GM20000 (cell line): ENCODE measurements at places on chromosomes 6 and 20.

DNA sequence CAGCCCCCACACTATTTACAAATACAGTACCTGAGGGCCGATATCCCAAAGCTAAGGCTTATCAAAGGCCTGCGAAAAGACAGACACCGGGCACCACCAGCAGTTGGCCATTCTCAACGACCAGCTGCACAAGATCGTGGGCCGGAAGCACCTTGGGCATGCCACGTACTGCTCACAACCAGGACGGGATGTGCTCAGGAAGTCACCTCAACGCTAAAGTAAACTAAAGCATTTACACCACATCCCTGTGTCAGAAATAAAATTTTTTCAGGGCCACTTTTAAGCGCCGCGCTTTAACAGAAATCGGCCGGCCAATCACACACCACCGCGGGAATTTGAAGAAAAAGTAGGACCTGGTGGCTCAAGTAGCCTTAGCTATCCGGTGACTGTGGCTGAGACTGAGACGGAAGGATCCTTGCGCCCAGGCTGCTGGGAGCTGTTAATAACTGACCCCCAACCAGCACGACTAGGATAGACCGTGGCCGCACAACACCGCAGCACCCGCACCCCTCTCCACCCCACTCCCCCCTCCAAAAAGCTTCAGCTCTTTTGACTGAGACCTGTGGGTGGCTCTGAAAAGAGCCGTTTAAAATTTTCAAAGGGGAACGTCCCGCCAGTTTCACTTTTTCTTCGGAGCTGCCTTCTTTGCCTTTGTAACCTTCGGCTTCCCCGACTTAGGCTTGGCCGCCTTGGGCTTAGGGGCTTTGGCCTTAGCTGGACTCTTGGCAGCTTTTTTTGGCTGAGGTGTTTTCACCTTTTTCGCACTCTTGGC, 131.2 kb upstream of the BTN3A2 start:
- peak; percentile 63 for DNase-seq

GRCh38 chr6:25960734-25961133, 1.9 kb upstream of the TRIM38 start:
- DNase-seq: no peak

- peak; percentile 59 for DNase-seq
Observed at GRCh38 chr6:138410972-138411880, 7.2 kb downstream of the HEBP2 start.

GRCh38 chr20:20462185-20462584, 94.3 kb downstream of the INSM1 start:
- no peak for DNase-seq

DNA sequence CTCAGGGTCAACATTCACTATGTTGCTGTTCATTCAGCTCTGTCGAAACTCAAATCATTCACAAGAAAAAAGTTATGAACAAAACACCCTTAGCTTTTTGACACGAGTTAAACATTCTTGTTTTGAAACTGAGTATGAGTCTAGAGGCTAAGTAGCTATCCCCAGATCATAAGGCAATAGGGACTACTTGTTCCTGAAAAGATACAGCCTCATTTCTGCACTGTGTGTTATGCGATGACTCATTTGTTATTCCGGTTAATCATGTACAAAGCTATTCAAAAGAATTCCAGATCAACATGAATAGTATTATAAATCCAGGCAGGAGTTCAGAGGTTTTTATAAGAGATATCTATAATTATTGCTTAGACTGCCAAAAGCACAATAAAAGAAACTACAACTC, 908.0 kb downstream of the QKI start:
- no peak for DNase-seq
